ENCODE measurements at places on chromosomes 7 and 10.

DNA sequence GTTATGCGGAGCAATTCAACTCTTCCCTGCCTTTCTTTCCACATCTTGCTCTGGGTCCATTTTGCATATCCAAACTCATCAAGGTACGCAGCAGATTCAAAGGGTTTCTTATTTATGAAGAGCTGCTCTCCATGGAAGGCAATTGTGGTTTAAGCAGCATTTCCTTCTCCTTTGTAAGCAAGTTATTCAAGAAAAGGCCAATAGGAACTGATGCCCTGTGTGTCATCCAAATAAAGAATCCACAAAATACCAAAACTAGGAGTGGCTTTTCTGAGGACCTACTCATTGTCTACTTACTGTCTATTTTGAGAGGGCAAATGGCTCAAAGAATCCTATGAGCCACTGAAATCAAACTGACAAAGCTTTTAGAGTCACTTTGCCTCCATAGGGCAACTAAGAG is 253.1 kb downstream of the PTEN start:
- no peak for DNase-seq

DNA sequence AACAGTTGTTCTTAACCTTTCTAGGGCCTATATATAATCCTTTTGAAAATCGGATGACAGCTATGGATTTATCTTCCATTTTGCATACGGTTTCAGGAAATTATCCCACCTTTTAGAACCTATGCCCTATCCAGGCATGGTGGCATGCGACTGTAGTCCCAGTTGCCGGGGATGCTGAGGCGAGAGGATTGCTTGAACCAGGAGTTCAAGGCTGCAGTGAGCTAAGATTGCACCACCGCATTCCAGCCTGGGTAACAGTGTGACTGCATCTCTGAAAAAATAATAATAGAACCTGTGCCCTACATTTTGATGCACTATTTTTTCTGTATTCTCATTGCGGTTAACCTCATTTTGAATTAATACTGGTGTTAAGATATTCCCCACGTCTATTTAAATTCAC is 11.6 kb downstream of the CCAR1 start:
- no peak for DNase-seq

GRCh38 chr10:16652154-16652553 is 130.5 kb upstream of the C1QL3 start:
- peak; percentile 21 for DNase-seq

- peak; percentile 95 for DNase-seq
Measured at GRCh38 chr7:105808703-105809590, 67.5 kb downstream of the ATXN7L1 start.

- DNase-seq = no peak
Measured at GRCh38 chr7:150972023-150972468, 6.1 kb downstream of the KCNH2 start.

Measured in activated CD4-positive, alpha-beta T cell treated with anti-CD3 and anti-CD28 coated beads, Interleukin-2, Interleukin-6, amounts not matched to agents 100 ng/mL and 50 ng/mL, durations not matched to agents 16 hours and 8 hours (primary cell).